Endodermal cell (in vitro differentiated cells): ENCODE measurements at places on chromosomes 4 and X. TPM values are rescaled to one million over a fixed set of nuclear protein-coding genes. Genes with fewer than 3 reads are reported as not detected.

- H3K36me3 ChIP-seq = no peaks in the 10 kb centered on the region
- H3K27ac ChIP-seq = peak overlapping the region; percentile 49
- H3K27me3 ChIP-seq = no peaks in the 10 kb centered on the region
- H3K4me3 ChIP-seq = peak overlapping the region; percentile 83
- peak; percentile 76 for DNase-seq
- H3K4me1 ChIP-seq = no peaks in the 10 kb centered on the region
Measured at GRCh38 chrX:10015723-10016518, 48.8 kb downstream of the CLDN34 start.

The ARR3 gene
- not detected in 2 replicates for total RNA-seq

DNA sequence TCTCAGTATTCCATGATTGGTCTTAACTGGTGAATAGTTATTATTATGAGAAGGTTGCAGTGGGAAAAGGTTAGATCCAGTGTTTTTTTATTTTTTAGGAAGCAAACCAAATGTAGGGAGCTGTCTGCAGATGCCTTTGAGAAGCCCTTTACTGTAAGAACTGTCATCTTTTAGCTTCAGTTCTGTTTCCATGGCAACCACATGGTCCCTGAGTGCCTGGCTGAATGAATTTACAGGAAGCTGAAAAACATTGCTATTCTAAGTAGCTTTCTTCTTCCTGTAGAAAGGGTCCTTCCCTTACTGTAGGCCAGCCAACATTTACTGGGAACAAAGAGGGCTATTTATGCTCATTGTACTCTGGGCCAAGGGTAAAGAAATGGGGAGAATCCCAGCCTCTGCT lies 103.3 kb downstream of the DCLK2 start:
- H3K36me3 ChIP-seq = no peaks in the 10 kb centered on the region
- no peak overlapping the region for H3K27ac ChIP-seq
- no peak overlapping the region for H3K4me3 ChIP-seq
- H3K4me1 ChIP-seq = no peaks in the 10 kb centered on the region
- DNase-seq = no peak

DNA sequence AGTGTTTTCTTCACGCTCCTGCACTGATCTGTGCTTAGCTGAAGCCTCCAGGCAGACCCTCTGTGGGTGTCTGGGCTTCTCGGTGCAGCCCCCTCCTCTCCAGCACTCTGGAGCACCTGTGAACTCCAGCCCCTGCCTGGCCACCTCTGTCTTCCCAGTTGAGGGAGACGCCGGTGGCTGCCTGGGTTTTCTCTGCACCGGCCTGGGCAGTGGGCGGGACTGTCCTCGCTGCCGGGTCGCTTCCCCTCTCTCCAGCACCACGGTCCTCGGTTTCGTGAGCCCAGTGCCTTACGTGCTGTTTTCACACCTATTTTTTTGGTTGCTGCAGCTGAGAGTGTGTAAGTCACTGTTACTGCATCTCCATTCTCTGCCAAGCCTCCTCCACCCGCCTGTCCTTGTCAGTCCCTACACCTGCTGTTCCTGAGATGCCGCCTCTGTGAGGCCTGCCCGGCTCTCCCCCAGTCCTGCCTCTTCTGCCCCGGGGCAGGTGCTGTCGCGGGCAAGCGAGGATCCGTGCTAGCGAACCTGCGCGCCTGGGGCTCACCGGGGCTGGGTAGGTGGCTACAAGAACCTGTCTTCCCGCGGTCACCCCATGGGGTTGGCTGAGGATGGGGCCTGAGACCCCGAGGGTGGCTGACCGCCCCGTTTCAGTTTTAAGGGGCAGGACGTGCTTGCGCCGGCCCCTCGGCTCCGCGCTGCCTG lies 2.4 kb upstream of the FGFRL1 start:
- peaks cover 68% of the 10 kb centered on the region for H3K27me3 ChIP-seq
- peaks cover 3% of the 10 kb centered on the region for H3K4me1 ChIP-seq
- no peak overlapping the region for H3K27ac ChIP-seq
- peak overlapping the region; percentile 73 for H3K4me3 ChIP-seq

The RNF4 gene
- 67.4 and 73.2 TPM in 2 replicates for total RNA-seq

- H3K4me3 ChIP-seq = no peak overlapping the region
- H3K4me1 ChIP-seq = peaks cover 2% of the 10 kb centered on the region
- H3K36me3 ChIP-seq = peaks cover 5% of the 10 kb centered on the region
- H3K27ac ChIP-seq = no peak overlapping the region
Measured at GRCh38 chrX:65696613-65697012, 29.2 kb downstream of the MSN start.

The FAM53A gene
- 3.3 to 5.1 TPM (median 3.7 TPM) in 3 replicates for total RNA-seq

The PNCK gene
- total RNA-seq = 2.8 and 3.7 TPM in 2 replicates

The MAN2B2 gene
- 8.6 to 14.5 TPM (median 13.3 TPM) in 3 replicates for total RNA-seq

- no peaks in the 10 kb centered on the region for H3K4me1 ChIP-seq
- H3K4me3 ChIP-seq = no peak overlapping the region
- H3K27me3 ChIP-seq = no peaks in the 10 kb centered on the region
- no peak overlapping the region for H3K27ac ChIP-seq
Measured at GRCh38 chr4:131366714-131367113, 1782.4 kb upstream of the PCDH10 start.

DNA sequence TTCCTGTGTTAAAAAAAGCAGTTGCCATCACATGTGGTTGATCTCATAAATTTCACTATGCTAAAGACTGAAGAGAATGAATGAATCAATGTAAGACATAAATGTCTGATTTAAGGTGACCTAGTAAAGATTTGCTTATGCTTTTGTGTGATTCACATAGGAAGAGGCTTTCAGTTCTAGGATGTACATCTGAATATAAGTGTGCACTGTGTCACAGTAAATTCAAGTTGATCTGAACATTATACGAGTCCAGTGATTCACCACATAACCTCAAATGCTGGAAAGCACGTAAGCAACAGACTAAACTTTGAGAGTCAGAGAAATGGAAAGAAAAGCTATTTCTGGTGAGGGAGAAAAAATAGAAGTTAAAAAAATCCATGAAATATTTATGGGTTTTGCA lies 567.9 kb downstream of the EPHA5 start:
- no peak overlapping the region for H3K4me3 ChIP-seq
- H3K4me1 ChIP-seq = no peaks in the 10 kb centered on the region
- H3K36me3 ChIP-seq = no peaks in the 10 kb centered on the region
- H3K27me3 ChIP-seq = no peaks in the 10 kb centered on the region

GRCh38 chr4:19002170-19002569 lies 980.6 kb upstream of the LCORL start:
- no peak overlapping the region for H3K27ac ChIP-seq
- no peak overlapping the region for H3K4me3 ChIP-seq
- H3K27me3 ChIP-seq = no peaks in the 10 kb centered on the region
- H3K4me1 ChIP-seq = no peaks in the 10 kb centered on the region
- H3K36me3 ChIP-seq = no peaks in the 10 kb centered on the region

DNA sequence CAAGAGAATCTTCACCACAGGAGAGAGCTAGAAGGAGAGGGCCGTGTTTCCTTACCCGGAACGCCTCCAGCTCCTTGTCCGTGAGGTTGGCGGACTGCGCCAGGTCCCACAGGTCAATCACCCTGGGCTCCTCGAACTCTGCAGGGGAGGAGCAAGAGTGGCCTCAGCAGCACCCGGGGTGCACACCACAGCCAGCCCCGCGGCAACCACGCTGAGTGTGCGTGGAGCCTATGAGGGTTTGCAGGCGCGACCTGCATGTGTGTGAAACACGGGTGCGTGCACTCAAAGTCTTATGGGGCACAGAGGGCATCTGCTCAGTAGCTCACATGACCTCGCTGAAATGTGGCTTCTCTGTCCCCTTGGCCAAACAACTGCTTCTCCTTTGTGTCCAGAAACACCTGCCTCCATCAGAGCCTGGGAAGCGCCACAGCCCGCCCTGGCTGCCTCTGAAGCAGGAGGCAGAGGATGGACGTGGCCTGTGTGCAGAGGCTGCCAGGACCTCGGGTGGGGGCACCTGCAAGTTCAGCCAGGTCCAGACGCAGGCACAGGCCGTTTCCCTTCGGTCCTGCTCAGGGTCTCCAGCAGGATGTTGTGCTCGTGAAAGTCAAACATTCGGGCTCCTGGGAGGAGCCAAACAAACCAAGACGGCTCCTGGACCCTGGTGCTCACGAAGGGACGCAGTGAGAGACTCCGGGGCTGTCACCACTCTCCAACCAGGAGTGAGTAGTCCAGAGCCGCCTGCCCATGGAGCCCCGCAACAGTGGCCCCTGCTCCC lies 16.0 kb downstream of the LRPAP1 start:
- no peaks in the 10 kb centered on the region for H3K4me1 ChIP-seq
- H3K4me3 ChIP-seq = no peak overlapping the region
- H3K27ac ChIP-seq = no peak overlapping the region
- peaks cover 50% of the 10 kb centered on the region for H3K36me3 ChIP-seq
- H3K27me3 ChIP-seq = no peaks in the 10 kb centered on the region

DNA sequence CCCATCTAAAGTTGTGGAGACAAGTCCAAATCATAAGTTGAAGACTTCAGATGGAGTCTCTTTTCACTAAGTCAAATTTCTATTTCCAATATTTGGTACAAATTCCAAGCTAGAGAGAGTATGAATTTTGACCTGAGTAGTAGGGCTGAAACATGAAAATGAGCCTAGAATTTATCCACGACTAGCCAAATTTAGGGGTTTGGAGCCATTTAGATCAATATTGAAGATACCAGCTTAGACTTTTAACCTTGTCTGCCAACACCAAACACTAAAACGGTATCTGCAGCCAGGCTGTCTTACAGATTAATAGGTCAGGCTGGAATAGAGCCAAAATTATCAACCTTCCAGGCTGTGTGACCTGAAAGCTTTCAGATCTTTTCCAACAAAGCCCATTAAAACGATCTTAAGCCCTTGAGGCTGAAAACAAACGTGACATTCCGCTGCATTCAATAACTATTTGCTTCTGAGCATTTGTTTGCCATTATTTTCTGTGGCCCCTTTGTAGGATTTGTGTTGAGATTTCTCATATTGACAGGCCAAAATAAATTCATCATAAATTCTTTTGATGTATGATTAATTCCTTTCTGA lies 268.7 kb upstream of the DKK2 start:
- DNase-seq = no peak
- no peak overlapping the region for H3K27ac ChIP-seq
- H3K4me3 ChIP-seq = no peak overlapping the region
- H3K4me1 ChIP-seq = no peaks in the 10 kb centered on the region
- H3K36me3 ChIP-seq = no peaks in the 10 kb centered on the region

The OCIAD1 gene
- 142 and 148 TPM in 2 replicates for total RNA-seq

The PDLIM3 gene
- 9.8 to 15.0 TPM (median 11.0 TPM) in 3 replicates for total RNA-seq

DNA sequence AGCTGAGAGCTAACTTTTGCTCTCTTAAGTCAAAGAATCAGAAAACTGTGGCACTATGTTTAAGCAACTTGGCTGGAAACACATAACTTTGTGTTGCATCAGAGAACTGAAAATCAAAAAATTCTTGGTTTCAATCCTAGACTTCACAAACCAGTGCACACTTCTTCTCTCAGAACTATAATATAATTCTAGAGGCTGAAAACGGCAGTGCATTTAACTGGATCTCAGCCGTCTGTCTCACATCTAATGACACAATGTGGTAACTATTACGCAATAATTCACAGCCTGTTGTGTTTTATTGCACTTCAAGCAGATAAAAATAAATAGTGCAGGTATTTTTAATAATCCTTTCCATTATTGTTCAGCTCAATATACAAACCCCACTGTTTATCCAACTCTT lies 260.6 kb upstream of the DIAPH2 start:
- no peak for DNase-seq
- no peak overlapping the region for H3K27ac ChIP-seq
- H3K4me3 ChIP-seq = no peak overlapping the region
- no peaks in the 10 kb centered on the region for H3K4me1 ChIP-seq
- H3K27me3 ChIP-seq = no peaks in the 10 kb centered on the region

DNA sequence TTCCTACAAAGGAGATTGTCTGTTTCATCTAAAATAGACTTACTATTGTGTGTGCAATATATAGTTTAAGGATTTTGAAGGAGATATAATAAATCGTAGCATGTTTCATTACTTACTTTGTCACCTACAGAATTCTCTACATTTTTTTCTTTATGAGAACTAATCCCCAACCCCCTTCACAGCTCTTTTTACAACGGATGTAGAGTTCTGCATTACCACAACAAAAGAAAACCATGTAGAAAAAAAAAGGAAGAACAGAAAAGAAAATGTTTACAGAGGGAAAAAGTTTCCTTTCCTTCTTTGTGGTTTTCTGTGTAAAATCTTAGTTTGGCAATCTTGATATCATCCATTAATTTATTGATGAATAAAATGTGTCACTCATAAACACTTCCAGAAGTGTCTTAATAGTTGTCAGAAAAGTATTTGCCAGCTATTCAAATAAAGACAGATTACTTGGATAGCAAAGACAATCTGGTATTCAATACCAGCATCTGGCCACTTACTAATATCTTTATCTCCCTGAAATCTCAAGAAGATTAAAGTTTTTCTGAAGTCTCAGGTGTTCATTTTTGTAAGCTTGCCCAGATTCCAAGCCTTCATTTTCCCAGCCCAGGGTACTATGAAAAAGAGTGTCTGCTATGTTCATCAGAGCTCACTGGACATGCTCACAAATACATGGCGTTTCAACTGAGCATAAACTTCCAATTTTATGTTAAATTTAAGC lies 806.8 kb downstream of the PCDH19 start:
- H3K27me3 ChIP-seq = no peaks in the 10 kb centered on the region
- H3K4me1 ChIP-seq = no peaks in the 10 kb centered on the region
- H3K36me3 ChIP-seq = no peaks in the 10 kb centered on the region
- no peak overlapping the region for H3K4me3 ChIP-seq
- DNase-seq = no peak

GRCh38 chr4:21304540-21304887 lies 604.3 kb downstream of the PACRGL start:
- peaks cover 3% of the 10 kb centered on the region for H3K4me1 ChIP-seq
- H3K27ac ChIP-seq = no peak overlapping the region
- no peak for DNase-seq
- peak overlapping the region; percentile 82 for H3K4me3 ChIP-seq
- H3K27me3 ChIP-seq = peaks cover 22% of the 10 kb centered on the region

DNA sequence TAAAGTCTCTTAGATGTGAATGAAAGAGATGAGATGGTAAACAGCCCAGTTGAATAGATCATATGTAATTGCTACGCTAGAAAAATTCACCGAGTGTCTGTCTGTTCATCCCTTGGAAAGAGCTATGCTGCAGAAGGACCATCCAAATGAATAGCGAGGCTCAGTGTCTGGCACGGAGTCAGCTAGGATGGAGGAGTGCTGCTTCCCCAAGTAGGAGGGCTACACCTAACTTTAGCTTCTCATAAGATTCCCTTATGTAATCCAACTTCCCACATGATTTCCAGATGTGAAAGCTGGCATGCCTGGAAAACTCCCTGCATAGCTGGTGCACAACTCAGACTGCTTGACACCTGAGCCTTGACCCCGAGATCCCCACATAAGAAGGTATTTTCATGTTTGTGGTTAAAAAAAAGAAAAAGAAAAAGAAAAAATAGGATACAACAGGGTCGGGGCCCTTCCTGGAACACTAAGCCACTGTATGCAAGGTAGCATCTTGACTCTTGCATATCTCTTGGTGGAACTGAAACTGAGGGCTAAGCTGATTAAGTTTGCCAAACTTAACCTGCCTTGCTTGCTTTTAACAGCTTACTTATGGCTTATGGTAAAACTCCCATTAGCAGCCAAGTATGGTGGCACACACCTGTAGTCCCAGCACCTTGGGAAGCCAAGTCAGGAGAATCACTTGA lies 82.3 kb downstream of the FREM3 start:
- no peaks in the 10 kb centered on the region for H3K27me3 ChIP-seq
- H3K4me3 ChIP-seq = no peak overlapping the region
- no peaks in the 10 kb centered on the region for H3K36me3 ChIP-seq
- DNase-seq = no peak
- no peaks in the 10 kb centered on the region for H3K4me1 ChIP-seq
